ENCODE measurements at places on chromosomes 5 and 9.
A peak's percentile ranks its signal among the peaks of the same experiment; 100 is the strongest.

GRCh38 chr5:154993461-154993860 is 20.1 kb upstream of the KIF4B start:
- no peak for DNase-seq

DNA sequence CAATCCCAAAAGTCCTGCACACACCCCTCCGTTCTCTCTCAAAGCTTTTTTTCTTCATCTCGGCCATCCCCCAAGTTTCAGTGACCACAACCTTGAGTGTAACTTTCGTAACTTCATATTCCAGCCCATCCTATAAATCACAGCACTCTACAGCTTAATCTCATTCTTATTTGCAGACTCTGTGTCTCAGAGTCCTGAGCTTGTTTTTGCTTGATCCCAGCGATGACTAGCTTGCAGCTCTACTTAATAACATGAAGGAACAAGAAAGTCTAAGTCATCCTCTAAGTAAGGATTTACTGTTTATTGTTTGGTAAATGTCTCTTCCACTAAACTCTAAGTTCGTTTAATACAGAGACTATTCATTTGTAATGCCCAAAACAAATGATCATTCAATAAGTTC is 2.6 kb upstream of the SPDL1 start:
- no peak for DNase-seq

DNA sequence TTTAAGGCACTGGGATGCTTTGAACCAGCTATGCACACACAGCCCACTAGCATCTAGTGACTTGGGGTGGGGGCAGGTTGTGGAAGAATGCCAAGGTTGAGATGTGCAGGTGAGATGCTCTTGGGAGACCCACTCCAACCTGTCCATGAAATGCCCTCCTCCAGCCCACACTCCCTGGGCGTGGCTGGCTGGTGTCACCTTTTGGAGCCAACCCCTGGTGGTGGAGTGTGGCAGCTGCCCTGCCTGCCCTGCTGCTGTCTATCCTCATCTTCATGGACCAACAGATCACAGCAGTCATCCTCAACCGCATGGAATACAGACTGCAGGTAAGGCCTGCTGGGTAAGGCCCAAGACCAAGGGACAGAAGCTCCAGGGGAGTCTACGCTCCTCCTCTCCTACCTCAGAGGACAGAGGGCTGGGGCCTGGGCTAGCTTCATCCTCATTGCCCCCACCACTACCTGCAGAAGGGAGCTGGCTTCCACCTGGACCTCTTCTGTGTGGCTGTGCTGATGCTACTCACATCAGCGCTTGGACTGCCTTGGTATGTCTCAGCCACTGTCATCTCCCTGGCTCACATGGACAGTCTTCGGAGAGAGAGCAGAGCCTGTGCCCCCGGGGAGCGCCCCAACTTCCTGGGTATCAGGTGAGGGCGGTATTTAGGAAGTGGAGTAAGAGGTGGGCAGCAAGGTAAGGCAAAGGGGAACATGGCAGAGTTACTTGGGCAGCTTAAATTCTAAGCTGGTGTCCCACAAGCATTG is 7.4 kb downstream of the SLC4A9 start:
- DNase-seq: no peak

DNA sequence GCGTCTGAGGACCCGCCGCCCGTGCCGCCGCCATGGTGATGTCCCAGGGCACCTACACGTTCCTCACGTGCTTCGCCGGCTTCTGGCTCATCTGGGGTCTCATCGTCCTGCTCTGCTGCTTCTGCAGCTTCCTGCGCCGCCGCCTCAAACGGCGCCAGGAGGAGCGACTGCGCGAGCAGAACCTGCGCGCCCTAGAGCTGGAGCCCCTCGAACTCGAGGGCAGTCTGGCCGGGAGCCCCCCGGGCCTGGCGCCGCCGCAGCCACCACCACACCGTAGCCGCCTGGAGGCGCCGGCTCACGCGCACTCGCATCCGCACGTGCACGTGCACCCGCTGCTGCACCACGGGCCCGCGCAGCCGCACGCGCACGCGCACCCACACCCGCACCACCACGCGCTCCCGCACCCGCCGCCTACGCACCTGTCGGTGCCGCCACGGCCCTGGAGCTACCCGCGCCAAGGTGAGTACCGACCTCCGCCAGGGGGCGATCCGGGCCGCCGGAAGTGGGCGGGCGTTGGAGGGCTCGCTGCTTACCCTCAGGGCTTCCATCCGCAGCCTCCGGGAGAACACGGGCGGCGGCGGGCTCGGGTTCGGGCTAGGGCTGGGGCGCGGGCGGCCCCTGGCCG is 8.5 kb downstream of the PRR7 start:
- peak; percentile 47 for DNase-seq

- no peak for DNase-seq
Measured at GRCh38 chr5:100799166-100799565, 103.9 kb downstream of the ST8SIA4 start.

GRCh38 chr9:33221568-33221884 is 18.4 kb upstream of the SPINK4 start:
- DNase-seq: no peak

All from fibroblast of the aortic adventitia (primary cell).